ENCODE measurements at places on chromosomes 5 and 9. TPM values are rescaled to one million over a fixed set of nuclear protein-coding genes. Genes with fewer than 3 reads are reported as not detected.
A peak's percentile ranks its signal among the peaks of the same experiment; 100 is the strongest.

Gene INSL6
- total RNA-seq = not detected

DNA sequence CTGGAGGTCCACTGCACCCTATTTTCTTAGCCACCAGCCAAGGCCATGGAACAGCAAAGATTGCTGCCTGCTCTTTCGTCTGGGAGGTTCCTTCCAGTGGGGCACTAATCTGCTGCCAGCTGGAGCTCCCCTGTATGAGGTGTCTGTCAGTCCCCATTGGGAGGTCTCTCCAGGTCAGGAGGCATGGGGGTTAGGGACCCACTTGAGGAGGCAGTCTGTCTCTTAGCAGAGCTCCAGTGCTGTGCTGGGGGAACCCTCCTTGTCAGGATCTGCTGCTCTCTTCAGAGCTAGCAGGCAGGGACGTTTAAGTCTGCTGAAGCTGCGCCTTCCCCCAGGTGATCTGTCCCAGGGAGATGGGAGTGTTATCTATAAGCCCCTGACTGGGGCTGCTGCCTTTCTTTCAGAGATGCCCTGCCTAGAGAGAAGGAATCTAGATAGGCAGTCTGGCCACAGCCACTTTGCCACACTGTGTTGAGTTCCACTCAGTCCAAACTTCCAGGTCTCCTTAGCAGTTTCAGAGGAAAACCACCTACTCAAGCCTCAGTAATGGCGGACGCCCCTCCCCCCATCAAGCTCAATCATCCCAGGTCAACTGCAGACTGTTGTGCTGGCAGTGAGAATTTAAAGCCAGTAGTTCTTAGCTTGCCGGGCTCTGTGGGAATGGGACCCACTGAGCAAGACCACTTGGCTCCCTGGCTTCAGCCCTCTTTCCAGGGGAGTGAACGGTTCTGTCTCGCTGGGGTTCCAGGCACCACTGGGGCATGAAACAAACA is 317.7 kb downstream of the LRRC70 start:
- H3K27me3 ChIP-seq = no peaks in the 10 kb centered on the region
- no peak for DNase-seq
- no peak overlapping the region for H3K4me3 ChIP-seq
- H3K27ac ChIP-seq = no peak overlapping the region
- no peaks in the 10 kb centered on the region for H3K4me1 ChIP-seq
- no peaks in the 10 kb centered on the region for H3K36me3 ChIP-seq

DNA sequence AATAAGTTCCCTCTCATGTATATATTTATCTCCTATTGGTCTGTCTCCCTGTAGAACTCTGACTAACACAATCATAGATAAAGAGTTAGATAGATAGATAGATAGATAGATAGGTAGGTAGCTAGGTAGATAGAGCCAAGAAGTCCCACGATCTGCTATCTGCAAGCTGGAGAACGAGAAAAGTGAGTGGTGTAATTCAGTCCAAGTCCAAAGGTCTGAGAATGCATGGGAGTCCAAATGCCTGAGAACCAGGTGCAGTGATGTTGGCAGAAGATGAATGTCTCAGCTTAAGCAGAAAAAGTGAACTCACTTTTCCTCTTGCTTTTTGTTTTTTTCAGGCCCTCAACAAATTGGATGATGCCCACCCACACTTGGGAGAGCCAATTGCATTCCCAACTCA is 37.7 kb upstream of the ZFR start:
- H3K36me3 ChIP-seq = no peaks in the 10 kb centered on the region
- no peak for DNase-seq
- H3K4me3 ChIP-seq = no peak overlapping the region
- H3K27ac ChIP-seq = no peak overlapping the region

Gene SLC6A18
- not detected for total RNA-seq

GRCh38 chr5:53571403-53571802 is 11.0 kb downstream of the NDUFS4 start:
- H3K27ac ChIP-seq = peak overlapping the region; percentile 12
- no peaks in the 10 kb centered on the region for H3K27me3 ChIP-seq
- H3K4me3 ChIP-seq = no peak overlapping the region
- H3K4me1 ChIP-seq = peaks cover 41% of the 10 kb centered on the region

DNA sequence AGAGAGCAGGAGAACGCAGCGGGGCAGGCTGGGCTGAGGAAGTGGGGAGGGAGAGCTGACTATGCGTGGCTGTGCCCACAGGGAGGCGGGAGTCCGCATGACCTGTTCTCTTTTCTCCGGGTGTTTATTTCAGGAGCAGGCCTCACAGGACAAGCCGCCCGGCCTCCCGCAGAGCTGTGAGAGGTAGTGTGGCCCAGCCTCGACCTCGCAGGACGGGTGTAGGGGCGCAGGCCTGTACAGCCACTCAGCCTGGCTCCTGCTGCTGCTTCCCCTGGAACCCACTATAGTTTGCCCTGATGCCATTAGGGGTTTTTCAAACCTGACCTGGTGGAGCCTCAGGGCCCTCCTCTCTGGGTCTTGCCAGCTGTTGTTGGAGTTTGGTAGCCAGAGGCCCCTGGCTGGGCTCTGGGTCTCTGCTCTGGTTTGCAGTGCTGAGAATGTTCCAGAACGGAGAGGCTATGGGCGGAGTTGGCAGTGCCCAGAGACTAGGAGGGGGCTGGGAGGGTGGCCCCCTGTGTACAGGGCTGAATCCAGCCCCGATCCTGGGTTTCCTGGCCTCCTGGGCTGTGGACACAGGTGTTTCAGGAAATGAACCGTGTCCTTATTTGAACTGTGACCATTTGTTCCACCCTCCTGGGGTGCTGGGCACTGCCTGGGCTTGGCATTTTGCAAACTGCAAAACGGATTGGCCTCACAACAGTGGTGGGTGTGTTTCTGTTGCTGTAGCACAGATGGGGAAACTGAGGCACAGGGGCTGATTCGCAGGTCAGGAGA is 78.8 kb downstream of the WNK2 start:
- H3K4me1 ChIP-seq = no peaks in the 10 kb centered on the region
- no peak overlapping the region for H3K4me3 ChIP-seq
- no peaks in the 10 kb centered on the region for H3K27me3 ChIP-seq
- peak; percentile 57 for DNase-seq
- no peak overlapping the region for H3K27ac ChIP-seq

GRCh38 chr9:133592731-133593409 is 16.3 kb downstream of the FAM163B start:
- DNase-seq = no peak
- no peak overlapping the region for H3K4me3 ChIP-seq
- no peak overlapping the region for H3K27ac ChIP-seq
- H3K27me3 ChIP-seq = no peaks in the 10 kb centered on the region

- peak overlapping the region; percentile 32 for H3K4me3 ChIP-seq
- peaks cover 52% of the 10 kb centered on the region for H3K4me1 ChIP-seq
- no peak overlapping the region for H3K27ac ChIP-seq
- no peak for DNase-seq
- H3K36me3 ChIP-seq = no peaks in the 10 kb centered on the region
Measured at GRCh38 chr5:37838152-37838932, 1.5 kb downstream of the GDNF start.
